ENCODE measurements at places on chromosomes 7 and 10.

GRCh38 chr7:133789974-133790373 is 337.2 kb upstream of the LRGUK start:
- no peak for DNase-seq

GRCh38 chr10:72720814-72721660 is 29.1 kb downstream of the MCU start:
- DNase-seq, result no peak

DNA sequence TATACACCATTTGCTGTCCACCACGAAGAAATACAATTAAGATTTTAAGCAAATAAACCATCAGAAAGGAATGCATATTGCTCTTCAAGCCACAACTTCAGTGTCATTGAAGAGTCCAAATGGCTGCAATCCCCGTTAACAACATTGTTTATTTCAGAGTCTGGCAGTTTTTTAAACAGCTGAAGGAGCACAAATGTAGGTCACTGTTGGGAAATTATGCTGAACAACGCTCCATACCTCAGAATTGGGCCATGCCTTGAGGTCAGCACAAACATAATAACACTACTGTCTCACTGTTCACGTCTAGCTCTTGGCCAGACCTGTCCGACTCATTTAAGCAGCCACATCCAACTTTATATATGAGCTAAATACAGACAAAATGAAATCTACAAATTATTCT is 453.9 kb upstream of the GHITM start:
- no peak for DNase-seq

GRCh38 chr7:157263156-157263555 is 73.6 kb upstream of the DNAJB6 start:
- DNase-seq, result no peak

GRCh38 chr10:128416231-128416630 is 290.0 kb upstream of the MKI67 start:
- DNase-seq, result no peak

DNA sequence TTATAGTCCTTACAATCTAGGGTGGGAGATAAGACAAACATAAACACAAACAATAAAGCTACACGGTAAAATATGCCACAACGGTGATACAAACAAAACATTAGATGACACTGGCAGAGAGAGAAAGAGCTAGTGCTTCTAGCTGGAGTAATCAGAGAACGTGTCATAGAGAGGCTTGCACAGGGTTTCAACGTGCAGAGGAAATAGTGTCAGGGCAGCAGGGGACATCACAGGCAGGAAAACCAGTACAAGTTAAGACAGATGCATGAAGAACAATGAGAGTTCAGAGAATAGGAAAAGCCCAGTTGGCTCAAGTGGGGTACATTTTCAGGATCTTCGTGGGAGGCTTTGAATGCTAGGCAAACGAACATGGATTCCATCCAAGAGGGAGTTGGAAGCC is 91.4 kb downstream of the ZNF438 start:
- DNase-seq, result no peak

DNA sequence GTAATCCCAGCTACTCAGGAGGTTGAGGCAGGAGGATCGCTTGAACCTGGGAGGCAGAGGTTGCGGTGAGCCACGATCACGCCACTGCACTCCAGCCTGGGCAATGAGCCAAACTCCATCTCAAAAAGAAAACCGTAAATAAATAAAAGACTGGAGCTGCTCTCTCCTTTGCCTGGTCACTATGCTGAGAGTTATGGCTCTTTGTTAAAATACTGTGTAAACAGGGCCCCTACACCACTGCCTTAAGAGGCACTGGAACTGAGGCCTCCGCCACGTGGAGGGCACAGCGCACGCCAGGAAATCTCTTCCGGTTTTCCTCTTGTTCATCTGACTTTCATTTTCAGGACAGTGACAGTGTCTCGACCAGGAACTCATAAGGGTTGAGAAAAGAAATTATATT is 123.3 kb downstream of the PAXIP1 start:
- no peak for DNase-seq

- no peak for DNase-seq
Measured at GRCh38 chr10:70250961-70251680, 17.9 kb upstream of the PPA1 start.

DNA sequence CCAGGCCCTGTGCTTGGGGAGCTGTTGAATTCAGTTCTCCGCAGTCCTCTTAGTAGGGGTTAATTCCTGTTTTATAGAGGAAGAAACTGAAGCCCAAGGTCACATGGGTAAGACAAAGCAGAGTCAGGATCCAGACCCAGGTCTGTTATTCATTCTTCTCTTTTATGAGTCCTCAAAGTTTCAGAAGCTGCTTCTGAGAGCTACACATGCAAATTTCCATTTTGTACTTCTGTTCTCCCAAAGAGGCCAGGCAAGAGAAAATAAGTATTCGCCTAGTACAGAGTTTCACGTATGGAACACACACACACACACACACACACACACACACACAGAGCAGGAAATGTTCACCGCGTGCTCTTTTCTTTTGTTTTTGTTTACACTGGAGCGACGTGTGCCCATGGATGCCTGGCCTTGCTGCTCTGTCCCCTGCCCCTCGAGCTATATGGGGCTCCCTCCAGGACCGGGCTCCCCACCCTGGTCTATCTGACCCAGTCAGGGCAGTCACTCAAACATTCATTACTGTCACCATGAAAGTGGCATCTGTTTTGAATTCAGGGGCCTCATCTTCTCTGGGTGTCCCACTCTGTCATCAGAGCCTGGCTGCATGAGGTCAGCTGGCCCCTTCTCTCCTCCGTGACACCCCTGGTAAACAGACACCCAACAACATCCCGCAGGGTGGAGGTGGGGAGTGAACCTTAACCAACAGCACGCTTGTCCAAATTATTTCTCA is 84.4 kb downstream of the TNS3 start:
- peak; percentile 72 for DNase-seq

DNA sequence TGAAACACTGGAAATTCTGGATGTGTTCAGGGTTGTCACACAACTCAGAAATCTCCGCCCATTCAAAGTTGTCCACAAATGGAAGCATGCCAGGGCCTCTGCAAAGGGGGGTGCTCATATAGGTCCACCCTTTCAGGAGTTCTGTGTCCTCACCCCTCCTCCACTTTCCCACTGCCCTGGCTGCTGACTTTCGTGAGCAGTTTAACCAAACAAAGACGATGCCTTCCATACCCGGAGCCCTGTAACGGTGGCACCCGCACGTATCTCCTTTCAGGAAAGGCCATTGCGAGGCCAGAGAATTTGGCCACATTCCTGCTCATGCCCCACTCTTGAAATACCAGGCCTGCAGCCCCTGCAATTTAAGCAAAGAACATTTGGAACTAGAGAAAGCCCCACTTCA is 1.4 kb downstream of the CPXM2 start:
- no peak for DNase-seq

- DNase-seq, result no peak
Measured at GRCh38 chr7:94129443-94130140, 125.4 kb upstream of the BET1 start.

DNA sequence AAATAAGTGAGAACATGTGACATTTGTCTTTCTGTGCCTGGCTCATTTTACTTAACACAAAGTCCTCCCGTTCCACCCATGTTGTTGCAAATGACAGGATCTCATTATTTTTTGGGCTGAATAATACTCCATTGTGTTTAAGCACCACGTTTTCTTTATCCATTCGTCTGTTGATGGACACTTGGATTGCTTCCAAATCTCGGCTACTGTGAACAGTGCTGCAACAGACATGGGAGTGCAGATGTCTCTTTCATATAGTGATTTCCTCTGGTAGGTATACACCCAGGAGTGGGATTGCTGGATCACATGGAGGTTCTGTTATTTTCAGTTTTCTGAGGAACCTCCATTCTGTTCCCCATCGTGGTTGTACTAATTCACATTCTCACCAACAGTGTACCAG is 264.4 kb upstream of the GALNT17 start:
- DNase-seq, result no peak

DNA sequence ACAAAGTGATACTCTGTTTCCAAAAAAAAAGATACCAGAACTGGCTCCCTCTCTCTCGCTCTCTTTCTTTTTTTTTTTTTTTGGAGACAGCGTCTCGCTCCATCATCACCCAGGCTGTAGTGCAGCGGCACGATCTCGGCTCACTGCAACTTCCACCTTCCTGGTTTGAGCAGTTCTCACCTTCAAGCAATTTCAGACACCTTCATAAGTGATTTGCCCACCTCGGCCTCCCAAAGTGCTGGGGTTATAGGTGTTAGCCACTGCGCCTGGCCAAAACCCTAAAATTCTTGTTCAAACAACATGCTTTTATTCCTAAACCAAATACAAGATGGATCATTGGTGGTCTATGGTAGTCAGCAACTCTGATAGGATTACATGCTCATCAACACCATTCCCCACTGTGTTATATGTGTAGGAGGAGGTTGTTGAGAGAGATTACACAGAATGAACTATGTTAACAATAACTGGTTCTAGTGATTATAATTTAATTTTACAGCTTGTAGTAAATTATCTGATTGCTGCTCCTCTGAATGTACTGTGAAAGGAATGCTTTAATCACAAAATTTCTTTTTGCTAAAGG is 15.5 kb downstream of the ACBD5 start:
- no peak for DNase-seq

DNA sequence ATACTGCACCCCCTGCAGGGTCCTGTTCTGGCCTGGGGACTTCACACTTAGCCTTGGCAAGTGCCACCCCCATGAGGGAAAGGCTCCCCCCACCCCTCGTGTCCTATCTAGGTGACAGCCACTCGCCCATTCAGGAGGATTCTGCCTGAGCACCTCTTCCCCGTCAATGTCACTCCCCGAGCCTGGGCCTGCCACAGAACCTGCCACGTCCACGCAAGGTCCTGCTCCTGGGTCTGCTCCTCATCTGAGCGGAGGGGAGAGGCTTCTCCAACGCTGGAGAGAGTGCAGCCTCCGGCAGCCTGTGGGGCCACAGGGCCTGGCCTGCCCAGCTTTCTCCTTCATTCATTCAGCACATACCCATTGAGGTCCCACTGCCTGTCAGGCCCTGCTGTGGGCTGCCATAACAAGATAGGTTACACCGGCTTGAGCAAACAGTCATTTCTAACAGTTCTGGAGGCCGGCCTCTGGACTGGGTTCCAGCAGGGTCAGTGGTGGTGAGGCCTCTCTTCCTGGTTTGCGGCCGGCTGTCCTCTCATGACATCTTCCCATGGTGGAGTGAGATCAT is 92.0 kb upstream of the RET start:
- no peak for DNase-seq

GRCh38 chr7:101557978-101558741 is 70.9 kb downstream of the MYL10 start:
- peak; percentile 5 for DNase-seq

GRCh38 chr7:21504021-21504420 is 38.8 kb upstream of the DNAH11 start:
- DNase-seq, result no peak

GRCh38 chr7:22858640-22859561 is 36.3 kb upstream of the TOMM7 start:
- no peak for DNase-seq

- peak; percentile 75 for DNase-seq
Measured at GRCh38 chr7:50397320-50397970, 52.7 kb downstream of the FIGNL1 start.

GRCh38 chr7:45224832-45225231 is 67.2 kb downstream of the RAMP3 start:
- no peak for DNase-seq

- no peak for DNase-seq
Measured at GRCh38 chr7:12929476-12930140, 242.2 kb downstream of the ARL4A start.

Measured in GM13977 (cell line).